Activated CD8-positive, alpha-beta memory T cell treated with anti-CD3 and anti-CD28 coated beads for 48 hours (primary cell): ENCODE measurements at places on chromosomes 12 and 14.

DNA sequence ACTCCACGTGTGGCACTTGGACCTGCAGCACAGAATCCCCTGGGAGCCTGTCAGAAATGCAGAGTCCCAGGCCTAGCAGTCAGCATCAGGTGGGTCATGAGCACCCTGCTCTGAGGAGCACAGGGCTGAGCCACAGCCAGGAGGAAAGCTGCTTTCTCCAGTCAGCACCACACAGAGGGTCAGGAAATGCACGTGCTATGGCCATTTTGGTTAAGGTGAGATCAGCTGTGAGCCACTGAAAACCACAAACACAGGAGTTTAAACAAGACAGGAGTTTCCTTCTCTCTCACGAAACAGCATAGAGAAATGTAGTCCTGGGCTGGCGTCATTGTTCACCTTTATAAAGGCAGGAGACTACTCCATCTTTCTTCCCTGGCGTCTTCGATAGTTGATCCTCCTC is 204.5 kb upstream of the SFSWAP start:
- no peak for DNase-seq

- DNase-seq = no peak
These were observed 99.9 kb downstream of the NINJ2 start for GRCh38 chr12:563250-563781.

- DNase-seq = no peak
These were observed at the start of gene LPAR5 for GRCh38 chr12:6635856-6636531. LPAR5 (minus strand) TSS chr12:6635959; CDS start chr12:6621248, 14,711 bp downstream.

GRCh38 chr12:91339106-91339505 is 156.5 kb upstream of the DCN start:
- DNase-seq = no peak

GRCh38 chr12:28506271-28506670 is 316.0 kb downstream of the CCDC91 start:
- DNase-seq = no peak

- DNase-seq = no peak
These were observed 557.0 kb downstream of the FLRT2 start for GRCh38 chr14:86086962-86087361.

- DNase-seq = no peak
These were observed 24.0 kb upstream of the SLC38A1 start for GRCh38 chr12:46292754-46293402.

GRCh38 chr14:31024577-31025366 is 677 bp upstream of the AP4S1 start:
- no peak for DNase-seq

GRCh38 chr12:51888316-51889215 is 663 bp downstream of the ANKRD33 start:
- no peak for DNase-seq

DNA sequence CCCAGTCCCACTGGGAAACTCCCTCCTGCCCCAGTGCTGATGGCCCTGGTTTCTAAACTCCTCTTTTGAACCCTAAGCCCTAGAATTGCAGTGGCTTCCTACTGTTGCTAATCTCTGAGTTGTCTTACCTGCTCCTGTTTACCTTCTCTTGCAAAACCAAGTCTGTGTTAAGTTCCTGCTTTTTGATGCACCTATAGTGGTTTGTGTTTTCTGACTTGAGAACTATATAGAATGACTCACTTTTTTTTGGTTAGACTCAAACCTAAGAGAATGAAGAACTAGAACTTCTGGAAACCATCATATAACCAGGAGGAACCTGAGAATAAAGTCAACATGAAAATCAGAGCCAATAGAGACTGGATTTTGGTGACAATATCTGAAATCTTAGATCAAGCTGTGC is 5.5 kb upstream of the GAS2L3 start:
- no peak for DNase-seq

DNA sequence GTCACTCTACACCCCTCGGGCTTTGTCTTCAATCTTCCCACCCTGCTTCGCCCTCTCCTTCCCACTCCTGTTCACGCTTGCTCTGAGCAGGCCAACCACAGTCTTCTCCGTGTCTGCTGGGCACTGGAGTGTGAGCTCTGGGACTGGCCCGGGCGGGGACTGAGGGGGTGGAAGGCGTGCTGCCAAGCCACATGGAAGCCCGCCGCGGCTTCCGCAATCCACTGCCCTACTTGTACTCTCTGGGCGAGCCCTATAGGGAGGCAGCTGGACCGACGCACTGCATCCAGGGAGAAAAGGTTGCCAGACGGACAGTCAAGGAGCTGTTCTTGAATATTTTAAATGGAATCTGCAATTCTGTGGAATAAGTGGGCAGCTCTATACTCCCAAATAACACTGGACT is 24.8 kb downstream of the GOLGA3 start:
- DNase-seq = no peak

DNA sequence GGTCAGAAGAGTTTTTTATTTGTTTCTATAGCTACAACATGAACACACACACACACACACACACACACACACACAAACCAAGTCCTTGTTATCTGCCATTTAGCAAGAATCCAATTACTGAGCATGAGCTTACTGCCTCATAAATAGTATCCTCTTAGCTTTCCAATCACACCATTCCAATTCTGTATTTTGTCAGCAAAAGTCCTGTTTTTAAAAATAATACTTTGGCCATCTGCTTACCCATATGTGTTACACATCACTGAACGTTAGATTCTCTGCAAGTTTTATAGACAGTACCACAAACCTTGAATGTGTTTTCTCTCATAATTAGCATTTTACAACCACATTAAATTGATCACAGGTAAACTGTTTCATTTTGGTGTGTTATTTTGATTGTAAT is 1905.4 kb upstream of the FLRT2 start:
- DNase-seq = no peak

- DNase-seq = no peak
These were observed 80.4 kb upstream of the RAP1B start for GRCh38 chr12:68530299-68530698.

DNA sequence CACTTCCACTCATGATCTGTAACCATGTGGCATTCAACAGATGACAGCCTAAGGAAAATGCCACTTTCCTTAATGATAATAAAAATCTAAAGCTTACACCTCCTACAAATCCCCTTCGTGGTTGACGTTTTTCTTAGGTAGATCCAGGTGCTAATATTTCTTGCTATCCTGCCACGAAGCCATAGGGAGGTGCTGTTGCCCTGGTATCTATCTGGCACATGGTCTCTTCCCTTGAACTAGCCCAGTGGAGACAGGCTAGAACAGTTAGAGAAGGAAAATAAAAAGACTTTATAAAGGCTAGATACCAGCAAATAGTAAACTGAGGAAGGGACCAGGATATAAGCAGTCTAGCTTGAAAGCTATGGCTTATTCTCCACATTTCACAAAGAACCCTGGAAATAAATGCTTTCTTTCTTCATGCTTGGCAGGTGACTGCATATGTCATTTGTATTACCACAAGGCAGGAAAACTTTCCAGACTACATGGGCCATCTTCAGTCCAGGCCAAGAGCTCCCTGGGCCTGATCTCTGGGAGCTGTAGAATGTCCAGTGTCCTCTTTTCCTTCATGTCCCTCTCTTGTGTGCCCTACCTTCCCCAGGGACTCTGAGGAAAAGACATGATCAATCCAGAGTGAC is 15.3 kb downstream of the SPIC start:
- DNase-seq = no peak

- no peak for DNase-seq
These were observed 48.0 kb upstream of the CCND2 start for GRCh38 chr12:4225571-4225970.

DNA sequence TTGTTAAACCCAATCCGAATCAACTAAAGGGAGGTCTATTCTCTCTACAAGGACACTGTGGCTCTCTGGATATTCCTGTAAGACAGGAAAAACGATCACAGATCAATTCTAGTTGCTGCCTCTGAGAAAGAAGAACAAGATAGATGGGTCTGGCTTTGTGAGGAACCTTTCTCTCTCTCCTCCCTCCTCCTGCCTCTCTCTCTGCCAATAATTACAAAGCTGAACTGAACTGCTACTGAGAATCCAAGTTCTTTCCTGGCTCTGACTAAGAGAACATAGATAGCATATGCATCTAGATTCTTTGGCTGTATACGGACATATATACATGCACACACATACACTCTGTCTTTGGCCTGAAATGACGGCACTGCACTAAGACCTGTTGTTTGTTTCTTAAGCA is 27.6 kb downstream of the ETV6 start:
- DNase-seq = no peak

DNA sequence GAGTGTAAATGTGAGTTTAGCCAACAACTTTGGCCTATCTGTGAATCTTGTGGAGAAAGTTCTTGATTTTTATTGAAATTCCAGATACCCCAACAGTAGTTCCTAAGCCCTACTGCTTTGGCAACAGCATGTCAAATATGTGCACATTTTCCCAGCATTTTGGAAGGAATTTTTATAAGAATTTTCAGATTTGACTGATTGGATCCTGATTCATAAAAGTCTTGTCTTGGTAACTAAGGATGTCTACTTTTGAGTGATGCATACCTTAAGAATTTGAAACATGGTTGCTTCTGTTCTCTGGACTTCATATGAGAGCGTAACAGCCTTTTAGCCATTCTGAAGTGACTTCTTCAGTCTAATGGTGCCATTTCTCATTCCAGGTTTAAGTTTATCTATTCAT is 106.7 kb downstream of the ANO4 start:
- DNase-seq = no peak

DNA sequence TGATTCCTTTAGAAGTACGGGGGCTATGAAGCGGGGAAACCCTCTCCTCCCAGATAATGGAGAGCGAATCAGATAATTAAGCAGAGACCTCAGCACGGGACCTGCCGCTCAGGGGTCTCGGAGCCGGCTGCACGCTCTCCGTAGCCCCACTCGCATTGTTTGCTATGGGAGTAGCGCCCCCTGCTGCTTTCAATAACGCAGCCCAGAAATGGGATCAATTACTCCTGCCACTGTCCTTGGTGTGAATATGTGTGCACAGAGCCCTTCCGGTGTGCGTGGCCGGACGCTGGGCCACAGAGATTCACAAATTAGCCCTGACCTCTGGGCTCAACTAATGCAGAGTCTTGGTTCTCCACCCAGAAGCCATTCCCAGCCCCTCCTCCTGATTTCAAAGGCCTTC is 76.4 kb upstream of the TMEM132C start:
- no peak for DNase-seq

DNA sequence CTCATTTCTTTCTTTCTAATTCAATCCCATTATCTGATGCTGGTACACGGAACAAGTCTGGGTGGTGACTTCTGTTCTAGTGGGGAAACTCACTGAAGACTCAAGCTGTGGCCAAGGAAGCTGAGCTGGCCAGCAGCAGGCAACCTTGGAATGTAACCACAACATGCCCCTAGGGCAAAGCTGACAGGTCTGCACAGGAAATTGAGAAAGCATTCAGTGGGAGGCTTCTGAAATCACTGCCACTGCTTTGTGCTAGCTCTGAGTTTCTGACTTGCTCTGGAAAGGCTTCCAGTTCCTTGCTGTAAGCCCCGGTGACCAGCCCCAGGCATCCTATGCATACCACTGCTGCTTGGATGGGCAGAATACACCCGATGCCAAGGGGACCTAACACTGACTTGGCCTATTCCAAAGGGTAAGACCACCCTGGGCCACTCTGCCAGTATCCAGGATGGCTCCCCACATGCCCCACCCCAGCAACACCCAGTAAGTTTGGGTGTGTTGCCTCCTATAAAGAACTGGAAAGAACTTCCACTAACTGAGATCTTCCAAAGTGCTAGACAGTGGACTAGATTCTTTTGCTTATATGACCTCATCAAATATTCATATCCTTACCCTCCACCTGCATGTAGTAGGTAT is 84.5 kb upstream of the CDKN3 start:
- no peak for DNase-seq
